ENCODE measurements at places on chromosomes 6 and 20.

GRCh38 chr20:50004229-50004628, 21.4 kb downstream of the SNAI1 start:
- no peak for DNase-seq

DNA sequence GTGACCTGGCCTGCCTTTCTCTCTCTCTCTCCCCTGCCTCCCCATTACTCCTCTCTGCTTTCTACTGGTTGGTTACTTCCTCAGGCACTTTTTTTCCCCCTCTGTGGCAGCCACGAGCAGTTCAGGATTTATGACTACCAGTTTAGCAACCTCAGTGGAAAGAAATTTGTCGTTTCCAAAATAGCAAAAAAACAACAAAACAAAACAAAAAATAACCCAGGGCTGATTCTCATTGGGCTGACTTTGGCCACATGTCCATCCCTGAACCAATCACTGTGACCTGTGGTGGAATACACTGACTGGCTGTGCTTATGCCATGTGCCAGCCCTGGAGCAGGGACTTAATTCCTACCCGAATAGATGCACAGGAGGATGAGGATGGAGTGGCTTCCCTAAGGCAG, 137.4 kb downstream of the TFAP2C start:
- DNase-seq: no peak

- no peak for DNase-seq
These were observed 121.3 kb downstream of the STXBP5 start for GRCh38 chr6:147325557-147325956.

- DNase-seq: no peak
These were observed 33.0 kb upstream of the KIAA1586 start for GRCh38 chr6:57013521-57013926.

- DNase-seq: no peak
These were observed 260.1 kb downstream of the BTBD3 start for GRCh38 chr20:12177657-12178293.

DNA sequence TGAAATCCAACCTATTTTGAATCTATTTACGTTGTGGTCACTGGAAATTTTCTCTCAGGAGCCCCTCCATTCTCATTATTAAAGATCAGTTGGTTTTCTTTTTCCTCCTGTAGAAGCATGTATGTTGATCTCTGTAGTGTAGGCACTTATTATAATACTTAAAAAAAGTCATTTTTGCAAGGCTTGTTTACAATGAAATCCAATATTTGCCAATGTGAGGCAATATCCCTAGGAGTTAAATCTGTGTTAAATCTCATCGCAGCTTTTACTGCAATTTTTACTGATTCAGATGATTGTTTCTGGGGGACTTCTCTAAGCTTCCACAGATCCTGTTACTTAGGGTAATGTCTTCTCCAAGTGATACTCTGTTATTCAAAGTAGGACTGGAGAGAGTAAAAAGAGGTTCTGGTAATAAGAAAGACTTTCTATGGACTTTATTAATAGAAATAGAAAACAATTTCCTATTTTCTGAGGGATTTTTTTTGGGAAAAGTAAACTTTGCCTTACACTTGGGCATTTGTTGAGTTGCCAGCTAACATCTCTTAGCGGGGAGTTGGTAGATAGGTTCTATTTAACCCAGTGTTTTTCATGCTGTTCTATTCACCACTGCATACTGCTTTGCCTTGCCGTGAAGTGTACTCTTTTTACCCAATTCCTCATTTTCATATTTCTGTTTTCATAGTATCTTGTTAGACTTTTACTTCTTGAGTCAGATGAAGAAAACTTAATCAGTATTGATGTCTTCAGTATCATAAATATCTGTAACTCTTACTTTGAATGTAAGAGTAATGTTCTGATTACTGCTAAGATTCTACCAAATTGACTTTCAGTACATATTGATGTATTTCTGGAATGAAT, 48.6 kb downstream of the CDKAL1 start:
- no peak for DNase-seq

DNA sequence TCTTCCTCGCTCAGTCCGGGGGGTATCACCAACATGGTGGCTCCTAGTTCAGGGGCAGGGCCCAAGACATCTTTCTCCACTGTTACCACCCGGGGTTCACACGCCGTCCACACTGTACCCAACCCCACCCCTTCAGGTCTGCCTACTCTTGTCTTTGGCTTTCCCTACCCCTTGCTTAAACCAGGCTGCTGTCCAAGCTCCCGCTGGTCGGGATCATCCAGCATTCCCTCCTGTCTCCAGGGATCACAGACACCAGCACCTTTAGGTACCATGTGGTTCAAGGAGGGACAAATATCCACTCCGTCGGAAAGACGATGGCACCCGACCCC, 395 bp downstream of the NELFE start:
- DNase-seq: no peak

GRCh38 chr6:12280458-12280857, 9.7 kb upstream of the EDN1 start:
- DNase-seq: no peak

DNA sequence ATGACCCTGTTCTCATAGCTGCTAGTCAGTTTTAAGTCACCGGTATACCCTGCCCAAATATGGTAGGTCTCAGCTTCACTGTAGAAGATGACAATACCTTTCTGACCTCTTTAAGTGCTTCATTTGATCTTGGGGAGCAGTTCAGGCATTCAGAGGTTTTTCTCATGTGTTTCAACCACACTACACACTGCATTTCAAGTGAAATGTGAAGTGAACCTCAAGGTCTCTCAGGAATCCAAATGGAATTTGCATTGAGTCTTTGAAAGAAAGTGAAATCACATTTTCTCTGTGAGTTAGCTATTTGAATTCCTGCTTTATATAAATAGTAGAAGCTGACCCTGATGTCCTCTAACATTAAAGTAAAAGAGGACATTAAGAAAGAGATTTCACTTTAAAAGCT, 461.6 kb downstream of the ADGRB3 start:
- DNase-seq: no peak

DNA sequence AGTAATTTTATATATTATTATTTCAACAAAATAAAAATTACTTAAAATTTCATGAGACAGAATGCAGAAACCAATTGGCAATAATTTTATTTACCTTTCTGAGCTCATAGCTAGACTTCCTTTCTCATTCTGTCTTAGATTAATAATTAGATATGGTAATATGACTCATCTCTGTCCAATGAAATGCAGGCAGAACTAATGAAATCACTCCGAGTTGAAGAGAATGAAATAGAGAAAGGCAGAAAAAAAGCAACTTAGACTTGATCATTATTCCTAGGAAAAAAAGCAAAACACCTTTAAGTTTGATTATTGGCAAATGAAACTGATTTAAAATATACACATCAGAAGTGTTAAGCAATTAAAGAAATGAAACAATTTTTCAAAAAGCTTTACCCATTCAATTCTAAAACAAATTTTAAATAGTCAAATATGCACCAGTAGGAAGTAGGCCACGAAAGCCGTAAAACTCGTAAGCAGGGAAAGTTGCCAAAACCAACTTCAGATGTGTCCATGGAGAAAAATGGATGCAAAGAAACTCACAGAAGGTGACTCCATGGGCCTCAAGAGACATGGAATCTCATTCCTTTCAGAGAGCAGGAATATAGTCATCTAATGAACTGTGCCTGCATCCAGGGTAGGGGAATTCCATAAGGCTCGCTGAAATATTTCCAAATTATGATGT, 293.8 kb upstream of the RGS17 start:
- no peak for DNase-seq

GRCh38 chr6:27038498-27038897, 209.0 kb upstream of the PRSS16 start:
- DNase-seq: no peak

DNA sequence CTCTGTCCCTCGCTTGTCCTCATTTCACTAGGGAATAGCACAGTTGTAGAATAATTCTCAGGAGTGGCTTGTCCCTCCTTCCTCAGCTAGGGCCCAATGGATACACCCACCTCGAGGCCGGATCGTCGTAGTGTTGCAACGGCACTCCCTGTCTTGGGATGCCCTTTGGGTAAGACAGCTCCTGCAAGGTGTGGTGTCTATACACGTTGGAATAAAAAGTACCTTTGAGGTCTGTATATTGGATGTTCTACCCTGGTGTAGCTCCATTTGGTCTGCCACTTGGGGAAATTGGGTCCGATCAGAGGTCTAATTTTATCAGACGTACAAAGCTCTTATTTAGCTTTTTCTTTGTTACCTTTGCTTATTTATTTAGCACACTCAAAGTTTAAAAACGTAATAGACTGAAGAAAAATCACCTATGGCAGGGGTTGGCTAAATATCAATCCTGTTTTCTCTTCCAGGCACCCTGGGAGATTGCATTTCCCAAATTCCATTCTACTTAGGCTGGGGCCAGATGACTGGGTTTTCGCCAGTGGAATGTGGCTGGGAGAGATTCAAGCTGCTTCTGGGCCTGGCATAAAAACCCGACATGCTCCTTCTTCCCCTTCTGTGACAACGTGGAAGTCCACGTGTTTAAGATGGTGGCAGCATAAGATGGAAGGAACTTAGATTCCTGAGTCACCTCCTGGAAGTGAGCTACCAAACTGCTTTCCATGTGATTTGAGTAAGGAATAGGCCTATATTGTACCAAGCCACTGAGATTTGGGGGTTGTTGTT, 82.3 kb upstream of the CD83 start:
- DNase-seq: no peak

DNA sequence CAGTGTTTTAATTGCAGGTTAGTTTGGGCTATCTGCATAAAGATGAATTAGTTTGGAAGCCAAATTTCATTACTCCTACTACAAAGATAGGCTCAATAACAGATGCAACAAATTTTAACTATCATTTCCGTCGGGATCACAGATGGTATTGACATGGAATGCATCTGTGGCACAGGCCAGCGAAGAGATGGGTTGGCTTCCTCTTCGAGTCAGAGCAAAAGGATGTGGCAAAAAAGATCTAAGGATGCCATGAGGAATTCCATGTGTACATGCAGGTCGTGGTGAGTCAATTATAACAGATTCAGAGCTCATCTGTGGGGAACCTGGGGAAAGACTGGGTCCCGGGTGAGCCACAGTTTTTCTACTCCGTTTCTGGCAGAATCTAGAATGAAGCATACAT, 83.0 kb upstream of the CITED2 start:
- no peak for DNase-seq

DNA sequence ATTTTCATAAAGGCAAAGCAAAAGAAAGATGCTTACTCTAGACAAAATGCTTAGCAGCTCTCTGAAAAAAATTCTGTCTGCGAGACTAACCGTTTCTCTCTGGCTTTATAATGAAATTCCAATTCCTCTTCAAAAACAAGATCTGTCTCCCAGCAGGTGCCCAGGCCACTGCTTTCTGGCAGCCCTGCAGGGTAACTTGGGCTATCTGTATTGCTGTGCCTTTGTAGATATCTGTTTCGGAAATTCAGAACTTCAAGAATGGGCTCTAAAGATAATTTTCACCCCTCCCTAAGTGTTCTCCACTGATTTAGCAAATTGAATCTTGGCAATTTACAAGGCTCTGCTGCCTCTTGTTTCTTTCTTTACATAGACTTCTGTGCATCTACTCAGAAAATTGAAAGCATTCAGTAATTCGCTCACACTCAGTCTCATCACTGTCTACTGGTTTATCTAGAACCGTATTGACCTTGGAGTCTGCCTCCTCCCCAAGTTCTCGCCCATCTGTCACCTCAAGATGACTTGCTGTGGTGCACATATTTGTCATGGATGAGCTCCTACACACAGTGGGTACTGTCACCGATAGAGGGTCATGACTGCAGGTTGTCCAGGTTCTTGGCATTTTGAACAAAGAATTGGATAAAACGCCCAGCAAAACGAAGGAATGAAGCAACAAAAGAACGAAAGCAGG, 26.4 kb upstream of the FABP7 start:
- DNase-seq: no peak

GRCh38 chr6:11271228-11272020, 39.0 kb upstream of the NEDD9 start:
- no peak for DNase-seq

DNA sequence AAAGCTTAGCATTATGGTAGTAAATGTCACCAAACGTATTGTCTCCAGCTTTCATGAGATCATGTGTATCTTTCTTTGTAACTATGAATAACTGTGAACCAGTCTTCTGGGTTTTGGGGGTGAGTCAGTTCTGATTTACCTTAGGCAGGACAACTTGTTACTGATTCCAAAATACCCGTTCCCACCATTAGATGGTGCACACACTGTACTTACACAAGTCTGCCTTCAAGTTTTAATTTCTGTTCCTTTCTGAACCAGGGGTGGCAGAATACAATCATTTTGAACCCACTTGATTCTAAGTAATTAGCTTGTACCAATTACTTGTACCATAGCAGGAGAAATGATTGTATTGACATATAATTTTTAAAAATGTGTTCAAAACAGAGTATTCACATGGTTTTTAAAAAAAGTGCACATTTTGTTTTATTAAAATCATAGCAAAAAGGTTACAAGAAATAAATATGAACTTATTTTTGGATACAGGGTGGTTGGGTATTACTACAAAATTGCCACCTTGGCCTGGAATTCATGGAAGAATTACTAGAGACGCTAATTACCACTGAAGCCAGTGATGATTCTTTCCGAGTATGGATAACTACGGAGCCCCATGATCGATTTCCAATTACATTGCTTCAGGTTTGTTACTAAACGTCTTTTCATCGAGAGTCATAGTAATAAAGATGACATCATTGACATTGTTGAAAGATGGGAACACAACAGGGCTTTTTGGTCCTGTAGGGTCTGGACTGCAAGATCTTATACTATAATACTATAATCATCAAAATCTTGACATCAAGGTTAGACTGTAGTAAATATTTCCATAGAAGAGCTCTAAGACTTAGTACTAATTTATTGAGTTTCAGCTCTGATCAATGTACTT, 75.2 kb upstream of the GLP1R start:
- peak; percentile 22 for DNase-seq

- DNase-seq: no peak
These were observed 55.5 kb upstream of the THEMIS start for GRCh38 chr6:127956260-127956888.

DNA sequence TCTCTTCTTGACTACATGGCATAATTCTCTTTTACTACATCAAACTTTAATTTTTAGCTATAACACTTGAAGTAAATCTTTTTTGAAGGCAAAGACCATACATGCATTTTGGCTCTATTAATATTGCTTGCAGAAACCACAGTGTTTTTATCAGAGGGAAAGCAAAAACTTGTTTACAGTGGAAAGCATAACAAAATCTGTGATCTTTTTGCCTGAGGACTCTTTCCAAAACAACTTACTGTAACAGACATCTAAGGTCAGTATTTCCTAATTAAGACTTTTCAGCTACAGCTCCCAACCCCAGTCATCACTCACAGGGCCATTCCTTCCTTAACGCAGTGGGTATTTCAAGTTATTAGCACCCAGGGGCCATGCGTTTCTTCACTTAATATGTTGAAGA, 274.7 kb downstream of the CDKAL1 start:
- DNase-seq: no peak

All from pulmonary artery endothelial cell (primary cell).